ENCODE measurements at places on chromosomes 12 and 14.

DNA sequence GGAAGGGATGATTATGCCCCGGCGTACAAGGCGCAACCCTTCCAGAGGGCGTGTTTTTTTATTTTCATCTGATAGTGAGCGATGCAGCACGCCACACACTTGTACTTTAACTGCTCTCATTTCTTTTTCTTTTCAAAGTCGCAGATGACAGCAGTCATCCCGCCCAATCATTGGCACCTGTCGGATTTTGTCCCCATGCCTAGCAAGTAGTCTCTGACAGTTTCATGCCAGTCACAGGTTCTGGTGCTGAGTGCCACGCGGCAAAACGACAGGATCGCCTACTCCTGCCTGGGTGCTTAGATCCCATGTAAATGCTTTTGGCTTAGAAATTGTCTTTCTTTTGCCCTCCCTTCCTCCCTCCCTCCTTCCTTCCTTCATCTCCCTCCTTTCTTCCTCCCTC is 117.7 kb downstream of the GLT1D1 start:
- no peak for DNase-seq

DNA sequence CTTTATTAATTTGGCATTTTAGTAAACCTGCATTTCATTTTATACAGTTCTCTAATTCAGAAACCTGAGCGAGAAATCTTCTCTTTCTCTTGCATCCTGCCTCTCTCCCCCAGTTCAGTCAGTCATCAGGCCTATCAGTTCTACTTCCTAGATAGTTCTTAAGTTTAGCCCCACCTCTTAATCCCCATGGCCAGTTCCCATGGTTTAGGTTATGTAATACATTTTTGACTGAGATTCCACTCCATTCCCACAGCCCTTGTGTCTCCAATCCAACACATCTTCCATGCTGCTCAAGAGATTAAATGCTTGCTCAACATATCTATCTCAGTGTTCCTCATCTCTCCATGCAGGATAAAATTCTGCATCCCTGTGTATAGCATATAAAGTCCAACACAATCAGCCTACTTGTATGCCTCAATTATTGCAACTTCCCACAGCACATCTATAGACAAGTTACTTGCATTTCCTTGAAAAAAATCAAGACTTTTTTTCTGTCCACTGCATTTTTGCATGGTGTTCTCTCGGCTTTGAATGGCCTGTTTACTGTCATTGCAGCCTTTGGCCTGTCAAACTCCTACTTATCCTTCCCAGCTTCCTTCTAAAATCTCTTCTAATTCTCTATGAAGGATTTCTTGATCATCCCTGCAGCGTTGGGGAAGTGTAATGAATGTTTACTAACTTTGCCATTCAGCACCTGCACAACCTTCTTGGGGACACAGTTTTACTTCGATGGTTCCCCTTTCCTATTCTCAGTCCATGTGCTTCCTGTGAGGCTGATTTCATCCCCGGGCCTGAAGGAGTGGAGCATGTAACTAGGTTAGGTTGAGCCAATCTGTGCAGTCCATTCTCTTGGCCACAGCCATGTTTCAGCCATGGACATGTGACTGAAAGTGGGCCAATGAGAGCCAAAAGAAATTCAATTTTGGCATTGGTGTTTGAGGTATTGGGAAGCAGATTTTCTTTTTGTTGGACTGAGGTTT is 80.8 kb downstream of the DACT1 start:
- DNase-seq: no peak

DNA sequence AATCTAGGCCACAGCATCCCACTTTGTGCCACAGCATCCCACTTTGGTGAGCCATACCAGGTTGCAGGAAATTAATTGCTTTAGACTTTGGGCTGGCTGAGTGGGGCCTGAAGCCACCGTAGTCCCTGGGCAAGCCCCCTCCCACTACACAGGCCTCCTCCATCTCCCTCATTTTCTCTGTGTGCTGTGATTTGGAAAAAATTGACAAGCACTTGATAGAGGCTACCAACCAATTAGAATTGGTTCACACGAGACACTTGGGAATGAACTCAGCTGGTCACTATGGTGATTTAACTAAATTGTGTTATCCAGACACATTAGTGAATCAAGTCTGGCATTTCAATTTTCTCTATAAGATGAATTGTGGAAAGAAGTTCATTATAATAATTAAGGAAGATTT is 481.1 kb downstream of the DIO2 start:
- no peak for DNase-seq

- DNase-seq: no peak
These were observed 5.3 kb downstream of the OR4N5 start for GRCh38 chr14:20143911-20144310.

DNA sequence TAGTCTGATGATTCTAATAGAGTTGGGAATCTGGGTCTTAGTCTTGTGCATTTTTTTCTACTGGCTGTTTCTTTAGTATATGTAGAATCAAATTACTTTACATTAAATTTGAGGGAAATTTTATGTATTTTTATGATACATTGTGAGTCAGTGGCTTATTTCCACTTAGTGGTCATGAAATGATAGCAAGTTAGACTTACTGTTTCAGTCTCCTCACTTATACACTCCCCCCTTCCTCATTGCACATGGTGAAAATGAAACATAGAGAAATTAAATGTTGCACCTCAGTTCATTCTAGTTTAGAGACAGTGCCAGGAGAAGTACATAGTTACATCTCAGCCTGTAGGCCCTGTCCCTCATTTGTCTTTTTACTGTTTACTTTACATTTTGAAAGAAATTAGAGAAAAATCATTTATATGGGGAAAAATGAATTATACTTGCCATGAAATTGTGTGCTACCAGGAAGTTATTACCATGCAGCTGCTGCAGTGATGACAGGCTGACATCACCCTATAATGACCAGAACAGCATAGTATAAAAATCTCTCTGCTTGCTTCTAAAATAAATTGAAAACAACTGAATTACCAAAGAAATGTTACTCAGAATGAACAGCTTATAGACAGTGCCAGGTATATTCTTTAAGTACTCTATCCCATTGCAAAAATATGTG is 113.2 kb downstream of the TRMT5 start:
- DNase-seq: no peak

GRCh38 chr14:89654998-89655397 is 238.0 kb upstream of the FOXN3 start:
- DNase-seq: no peak
